ENCODE measurements at places on chromosomes 2 and 18.

- no peak overlapping the region for H3K4me3 ChIP-seq
- DNase-seq = no peak
- no peaks in the 10 kb centered on the region for H3K36me3 ChIP-seq
- no peak overlapping the region for H3K27ac ChIP-seq
- no peaks in the 10 kb centered on the region for H3K27me3 ChIP-seq
Measured at GRCh38 chr2:220745682-220746081, 826.4 kb downstream of the EPHA4 start.

- H3K36me3 ChIP-seq = no peaks in the 10 kb centered on the region
- no peak overlapping the region for H3K27ac ChIP-seq
- no peaks in the 10 kb centered on the region for H3K4me1 ChIP-seq
- H3K4me3 ChIP-seq = no peak overlapping the region
- no peaks in the 10 kb centered on the region for H3K27me3 ChIP-seq
Measured at GRCh38 chr2:24147364-24147763, 24.1 kb downstream of the FAM228B start.

DNA sequence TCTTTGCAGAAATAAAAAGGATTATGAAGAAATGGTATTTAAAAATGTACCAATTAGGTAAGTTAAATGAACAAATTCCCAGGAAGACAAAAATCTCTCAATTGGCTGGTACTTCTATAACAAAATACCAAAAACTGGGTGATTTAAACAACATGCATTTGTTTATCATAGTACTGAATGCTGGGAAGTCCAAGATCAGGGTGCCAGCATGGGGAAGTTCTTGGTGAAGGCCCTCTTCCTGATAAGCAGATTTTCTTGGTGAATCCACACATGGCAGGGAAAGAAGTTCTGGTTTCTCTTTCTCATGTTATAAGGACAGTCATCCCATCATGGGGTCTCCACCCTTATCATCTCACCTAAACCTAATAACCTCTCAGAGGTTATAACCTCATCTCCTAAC is 271.6 kb upstream of the SETBP1 start:
- no peak for DNase-seq
- no peaks in the 10 kb centered on the region for H3K27me3 ChIP-seq
- H3K27ac ChIP-seq = no peak overlapping the region
- H3K4me1 ChIP-seq = no peaks in the 10 kb centered on the region
- H3K36me3 ChIP-seq = no peaks in the 10 kb centered on the region

- no peaks in the 10 kb centered on the region for H3K36me3 ChIP-seq
- no peaks in the 10 kb centered on the region for H3K4me1 ChIP-seq
- no peak overlapping the region for H3K27ac ChIP-seq
- H3K4me3 ChIP-seq = no peak overlapping the region
- DNase-seq = no peak
Measured at GRCh38 chr2:173843526-173843925, 121.6 kb downstream of the SP3 start.

All from HCT116 (cell line).